ENCODE measurements at places on chromosomes 11 and 22. TPM values are rescaled to one million over a fixed set of nuclear protein-coding genes. Genes with fewer than 3 reads are reported as not detected.

DNA sequence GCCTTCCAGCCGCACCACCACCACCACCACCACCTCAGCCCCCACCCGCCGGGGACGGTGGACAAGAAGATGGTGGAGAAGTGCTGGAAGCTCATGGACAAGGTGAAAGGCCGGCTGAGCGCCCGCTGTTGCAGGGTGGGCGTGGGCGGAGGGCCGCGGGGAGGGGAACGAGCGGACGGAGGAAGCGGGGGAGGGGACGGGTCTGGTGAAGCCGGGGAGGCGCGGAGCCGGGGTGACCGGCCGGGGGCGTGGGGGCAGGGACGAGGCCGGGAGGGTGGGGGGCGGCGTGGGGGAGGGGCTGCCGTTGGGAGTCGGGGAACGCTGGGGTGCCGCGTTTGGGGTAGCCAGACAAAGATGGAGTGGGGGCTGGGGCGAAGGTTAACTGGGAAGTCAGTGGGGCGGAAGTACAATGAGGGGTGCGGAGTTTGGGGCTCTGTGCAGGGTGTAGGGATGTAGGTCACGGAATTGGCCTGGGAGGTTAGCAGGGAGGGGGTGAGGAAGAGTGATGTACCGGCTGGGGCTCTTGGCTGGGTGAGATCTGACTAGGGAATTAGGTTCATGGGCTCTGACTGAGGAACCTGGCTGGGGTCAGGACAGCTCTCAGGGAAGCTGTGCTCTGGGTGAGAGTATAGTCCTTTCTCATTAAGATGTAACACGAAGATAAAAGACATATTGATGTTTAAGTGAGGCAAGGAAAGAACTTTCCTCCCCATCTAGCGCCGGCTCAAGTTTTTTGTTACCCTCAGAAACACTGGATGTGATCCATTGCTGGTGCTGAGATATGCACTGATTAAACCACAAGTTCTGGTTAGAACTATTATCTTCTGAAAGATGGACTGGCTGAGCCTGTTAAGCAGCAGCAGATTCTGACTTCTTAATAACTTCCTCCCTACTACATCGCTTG, 624 bp downstream of the CBL start:
- DNase-seq, result peak; percentile 63

GLYATL2 gene
- total RNA-seq, result not detected

TESMIN gene
- 0.36 TPM for total RNA-seq

DNA sequence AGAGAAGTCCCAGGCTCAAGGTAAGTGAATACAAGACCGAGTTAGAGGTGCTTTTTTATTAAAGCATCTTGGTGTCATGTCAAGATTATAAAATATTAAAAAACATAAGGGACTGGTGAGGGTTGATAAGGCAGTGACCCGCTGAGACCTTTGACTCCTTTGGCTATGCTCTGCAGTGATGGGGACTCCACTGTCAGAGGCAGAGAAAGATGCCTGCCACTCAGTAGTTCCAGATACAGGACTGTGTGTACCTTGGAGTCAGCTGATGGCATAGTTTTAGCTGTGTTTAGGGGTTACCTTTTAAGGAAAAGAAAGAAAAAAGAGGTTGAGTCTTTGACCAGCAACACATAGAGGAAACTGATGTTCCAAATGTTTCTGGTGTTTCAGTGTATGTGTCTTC, 40.8 kb downstream of the SHISA8 start:
- no peak for DNase-seq

GRCh38 chr22:47207387-47207786, 444.9 kb downstream of the TBC1D22A start:
- no peak for DNase-seq

DNA sequence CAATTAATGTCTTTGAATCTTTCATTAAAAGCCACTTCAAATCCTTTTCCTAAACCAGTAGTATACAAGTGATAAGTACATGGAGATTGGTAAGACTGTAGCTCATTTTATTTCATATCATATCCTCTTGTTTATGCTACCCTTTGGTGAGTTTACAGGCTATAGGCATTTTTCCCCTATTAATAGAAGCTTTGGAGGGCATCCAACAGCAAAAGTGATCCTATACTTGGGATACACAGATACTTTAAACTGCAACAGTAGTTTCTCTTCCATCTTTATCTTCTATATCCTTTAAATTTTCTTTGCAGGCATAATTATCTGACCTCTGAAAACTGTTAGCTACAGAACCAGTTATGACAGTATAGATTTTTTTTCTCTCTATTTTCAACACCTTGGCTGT, 114.5 kb upstream of the SPON1 start:
- DNase-seq, result no peak

NUP160 gene
- 65.0 TPM for total RNA-seq

DNA sequence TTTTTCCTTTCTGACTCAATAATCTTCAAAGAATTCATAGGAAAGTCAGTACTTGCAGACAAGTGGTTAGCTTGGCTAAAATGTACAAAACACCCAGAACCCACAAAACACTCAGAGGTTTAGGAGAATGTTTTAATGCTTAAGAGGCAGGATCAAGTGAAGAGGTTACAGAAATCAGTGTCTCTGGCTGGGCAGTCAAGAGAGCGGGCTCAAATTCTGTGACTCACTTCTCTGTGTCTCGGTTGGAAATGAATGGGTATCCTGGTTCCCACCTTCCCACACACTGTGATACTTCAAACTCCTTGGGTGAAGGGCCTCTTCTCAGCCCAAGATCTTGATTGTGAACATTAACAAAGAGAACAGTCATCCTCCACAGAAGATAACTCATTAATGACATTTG, 3.8 kb downstream of the MPEG1 start:
- peak; percentile 46 for DNase-seq

OR52E8 gene
- total RNA-seq, result not detected

DNA sequence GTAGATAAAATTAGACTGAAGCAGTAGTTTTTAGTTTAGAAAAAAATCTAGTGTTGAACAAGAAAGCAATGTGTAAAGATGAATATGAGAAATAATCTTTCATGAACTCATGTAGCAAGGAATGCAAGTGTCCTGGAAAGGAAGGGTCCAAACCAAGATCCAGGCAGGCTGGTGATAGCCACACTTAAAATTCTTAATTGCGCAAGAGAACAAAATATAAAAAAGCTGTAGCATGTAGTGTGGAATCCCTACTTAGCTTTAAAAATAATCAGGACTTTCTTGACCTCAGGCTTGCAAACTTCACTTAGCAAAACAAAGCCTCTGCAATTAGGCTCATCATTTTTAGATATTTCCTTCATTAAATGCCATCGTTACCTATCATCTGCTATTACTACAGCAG, 2186.1 kb upstream of the RAG2 start:
- DNase-seq, result no peak

Data from Karpas-422 (cell line).